Stimulated activated CD4-positive, alpha-beta T cell treated with anti-CD3 and anti-CD28 coated beads, TNF-alpha, amount 100 ng/mL, for 4 hours (primary cell): ENCODE measurements at places on chromosomes 6 and 20.

- no peak for DNase-seq
Measured at GRCh38 chr6:124479991-124480430, 482.2 kb upstream of the RNF217 start.

- no peak for DNase-seq
Measured at GRCh38 chr6:43075670-43076463, at the start of gene PTK7. PTK7 (plus strand) TSS chr6:43076314; CDS start chr6:43076489, 175 bp downstream.

DNA sequence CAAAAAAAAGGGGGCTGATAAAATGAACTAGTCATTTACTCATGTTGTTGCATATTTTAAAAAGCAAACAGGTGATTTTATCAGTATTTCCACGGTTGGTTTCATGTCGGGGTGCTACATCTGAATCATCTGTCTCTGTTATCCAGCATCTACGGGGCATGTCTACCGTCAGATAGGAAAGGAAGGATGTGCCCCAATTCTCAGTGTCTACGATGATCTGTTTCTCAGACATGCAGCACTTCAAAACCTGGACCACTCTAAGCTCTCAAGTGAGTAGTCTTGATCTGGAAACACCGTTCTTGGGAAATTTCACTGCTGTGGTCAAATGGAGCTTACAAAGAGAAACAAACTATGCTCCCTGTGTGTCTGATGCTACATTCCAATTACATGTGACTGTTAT is 240.3 kb upstream of the TAB2 start:
- DNase-seq: no peak

GRCh38 chr6:160042014-160042773 is 73.3 kb downstream of the IGF2R start:
- no peak for DNase-seq

DNA sequence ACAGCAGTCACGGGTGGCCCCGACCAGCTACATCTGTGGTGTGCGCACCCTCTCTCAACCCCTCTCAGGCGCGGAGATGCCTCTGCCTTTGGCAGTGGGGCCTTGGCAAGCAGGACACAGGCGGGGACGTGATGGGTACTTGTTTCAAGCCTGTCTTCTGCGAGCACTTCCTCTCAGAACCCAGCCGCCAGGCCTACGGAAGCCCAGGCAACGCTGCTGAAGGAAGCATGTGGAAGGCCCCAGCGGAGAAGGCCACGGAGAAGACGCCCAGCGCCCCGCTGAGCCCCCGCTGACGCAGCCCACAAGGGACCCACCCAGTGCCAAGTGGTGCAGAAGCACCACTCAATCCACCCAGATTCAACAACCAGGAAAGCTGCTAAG is 13.0 kb downstream of the SERPINB6 start:
- no peak for DNase-seq

DNA sequence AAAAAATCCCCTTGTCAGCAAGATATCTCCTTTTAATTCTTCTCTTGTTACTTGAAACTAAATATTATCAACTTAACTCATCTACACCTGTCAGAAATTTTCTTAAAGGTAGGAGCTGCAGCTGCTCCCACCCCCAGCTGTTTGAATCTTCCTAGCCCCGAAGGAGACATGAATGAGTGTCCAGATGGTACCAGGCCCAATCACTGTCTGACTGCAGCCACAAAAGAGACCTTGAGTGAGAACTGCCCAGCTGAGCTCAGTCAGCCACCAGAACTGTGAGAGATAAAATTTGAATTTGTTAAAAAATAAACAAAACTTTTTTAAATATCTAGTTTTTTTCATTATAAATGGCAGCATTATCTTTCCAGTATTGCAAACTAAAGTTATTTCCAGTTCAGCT is 84.7 kb downstream of the PRSS35 start:
- no peak for DNase-seq

DNA sequence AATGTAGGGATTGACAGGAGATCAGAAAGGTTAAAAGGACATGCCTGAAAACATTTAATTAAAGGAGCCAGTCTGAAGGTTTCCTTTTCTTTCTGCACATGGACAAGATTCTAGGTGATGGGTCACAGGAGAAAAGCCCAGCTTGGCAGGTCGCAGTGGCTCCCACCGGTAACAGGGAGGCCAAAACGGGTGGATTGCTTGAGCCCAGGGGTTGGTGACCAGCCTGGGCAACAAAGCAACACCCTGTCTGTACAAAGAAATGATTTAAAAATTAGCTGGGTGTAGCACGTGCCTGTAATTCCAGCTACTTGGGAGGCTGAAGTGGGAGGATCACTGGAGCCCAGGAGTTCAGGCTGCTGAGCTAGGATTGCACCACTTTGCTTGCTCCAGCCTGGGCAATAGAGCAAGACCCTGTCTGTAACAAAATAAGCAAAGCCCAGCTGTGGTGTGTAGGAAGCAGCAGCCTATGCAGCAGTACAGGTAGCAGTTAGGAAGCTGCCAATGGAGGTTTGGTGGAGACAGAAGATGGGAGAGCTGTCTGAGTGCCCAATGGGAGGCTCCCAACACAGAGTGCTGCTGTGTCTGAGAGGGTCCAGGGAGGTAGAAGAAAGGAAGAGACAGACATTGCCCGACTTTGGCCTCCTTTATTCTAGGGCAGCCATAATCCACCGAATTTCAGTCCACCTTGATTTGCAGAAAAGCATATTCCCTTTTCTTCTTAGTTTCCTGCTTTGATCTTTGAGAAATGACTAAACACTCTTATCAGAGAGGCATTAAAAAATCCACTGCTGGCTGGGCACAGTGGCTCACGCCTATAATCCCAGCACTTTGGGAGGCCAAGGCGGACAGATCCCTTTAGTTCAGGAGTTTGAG is 7.1 kb upstream of the AP5S1 start:
- DNase-seq: no peak

GRCh38 chr20:16580620-16581019 is 7.4 kb upstream of the KIF16B start:
- no peak for DNase-seq

DNA sequence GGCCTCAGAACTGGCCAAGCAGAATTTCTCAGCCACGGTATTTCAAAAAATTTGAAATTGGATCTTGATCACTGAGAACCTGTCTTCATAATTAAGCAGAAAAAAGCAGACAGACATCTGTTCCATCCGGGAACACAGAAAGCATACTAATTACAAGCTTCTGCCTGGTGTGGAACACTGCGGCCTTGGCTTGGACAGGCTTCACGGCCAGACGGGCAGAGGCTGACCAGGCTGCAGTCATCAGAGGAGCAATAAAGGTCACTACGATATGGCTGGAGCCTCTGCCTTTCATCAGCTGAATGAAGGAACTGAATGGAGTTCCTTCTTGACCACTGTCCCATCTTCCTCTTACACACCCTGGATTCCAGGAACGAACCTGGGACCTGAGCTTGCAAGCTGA is 3.9 kb upstream of the NRSN1 start:
- no peak for DNase-seq
